ENCODE measurements at places on chromosomes 7 and 10.

DNA sequence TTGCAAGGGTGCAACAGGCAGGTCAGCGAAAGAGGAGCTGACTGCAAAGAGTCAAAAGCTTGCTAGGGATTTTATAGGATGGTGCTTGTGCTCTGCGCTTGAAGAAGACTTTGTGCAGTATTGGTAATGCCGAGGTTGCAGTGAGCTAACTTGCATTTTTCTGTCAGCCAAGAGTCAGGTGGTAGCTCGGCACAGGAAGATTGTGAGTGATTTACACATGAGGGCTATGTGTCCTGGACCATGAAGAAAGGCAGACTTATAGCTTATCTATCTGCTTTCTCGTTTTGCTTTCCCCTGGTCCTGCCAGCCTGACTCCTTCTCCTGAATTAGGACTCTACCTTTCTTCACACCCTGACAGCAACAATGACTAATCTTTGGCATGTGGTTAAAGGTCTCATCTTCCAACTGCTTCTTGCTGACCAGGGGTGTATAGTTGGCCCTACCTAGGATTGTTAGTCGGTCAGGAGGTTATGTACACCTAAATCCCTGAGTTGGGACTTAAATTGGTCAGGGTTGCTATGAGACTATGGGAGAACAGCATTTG is 4.1 kb upstream of the SYPL1 start:
- no peak for DNase-seq

- no peak for DNase-seq
These were observed 29.3 kb upstream of the CROT start for GRCh38 chr7:87316097-87316700.

GRCh38 chr10:5648494-5649457 is 17.6 kb downstream of the ASB13 start:
- no peak for DNase-seq

- DNase-seq = no peak
These were observed 7.6 kb downstream of the GDF2 start for GRCh38 chr10:47329855-47330254.

- no peak for DNase-seq
These were observed 94.0 kb upstream of the FAM180A start for GRCh38 chr7:135842446-135843179.

DNA sequence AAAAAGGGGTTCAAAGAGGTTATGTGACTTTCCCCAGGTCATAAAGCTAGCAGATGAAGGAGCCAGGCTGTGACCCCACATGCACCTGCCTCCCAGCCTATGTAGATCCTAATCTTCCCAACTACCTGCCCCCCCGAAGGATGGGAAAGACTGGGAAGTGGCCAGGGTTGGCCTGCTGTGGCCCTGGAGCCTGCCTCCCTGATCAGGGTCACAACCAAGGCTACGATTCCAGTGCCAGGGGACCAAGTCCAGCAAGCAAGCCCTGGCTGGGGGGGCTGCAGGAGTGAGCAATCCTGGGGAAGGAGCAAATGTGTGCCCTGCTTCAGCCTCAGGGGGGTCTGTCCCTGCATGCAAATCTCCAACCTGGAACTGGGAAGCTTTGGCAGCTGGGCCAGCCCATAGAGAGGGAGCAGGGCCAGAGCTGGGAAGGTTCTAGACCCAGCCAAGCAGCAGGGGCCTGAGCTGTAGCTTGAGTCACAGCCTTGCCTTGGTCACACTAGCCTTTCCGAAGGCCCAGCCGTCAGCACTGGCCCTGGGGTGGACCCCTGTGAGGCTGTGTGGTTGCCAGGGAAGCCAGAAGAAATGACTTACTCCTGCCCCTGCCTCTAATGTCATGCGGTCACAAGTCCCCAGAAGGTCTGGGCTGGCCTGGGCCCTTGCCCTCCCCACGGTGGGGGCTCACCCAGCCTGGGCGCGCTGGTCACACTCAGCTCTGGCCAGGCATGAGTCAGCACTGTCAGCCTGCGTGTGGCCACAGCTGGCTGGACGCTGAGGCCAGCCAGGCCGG is 96.4 kb upstream of the ZMIZ1 start:
- no peak for DNase-seq

GRCh38 chr10:44356139-44357022 is 28.5 kb downstream of the CXCL12 start:
- no peak for DNase-seq

DNA sequence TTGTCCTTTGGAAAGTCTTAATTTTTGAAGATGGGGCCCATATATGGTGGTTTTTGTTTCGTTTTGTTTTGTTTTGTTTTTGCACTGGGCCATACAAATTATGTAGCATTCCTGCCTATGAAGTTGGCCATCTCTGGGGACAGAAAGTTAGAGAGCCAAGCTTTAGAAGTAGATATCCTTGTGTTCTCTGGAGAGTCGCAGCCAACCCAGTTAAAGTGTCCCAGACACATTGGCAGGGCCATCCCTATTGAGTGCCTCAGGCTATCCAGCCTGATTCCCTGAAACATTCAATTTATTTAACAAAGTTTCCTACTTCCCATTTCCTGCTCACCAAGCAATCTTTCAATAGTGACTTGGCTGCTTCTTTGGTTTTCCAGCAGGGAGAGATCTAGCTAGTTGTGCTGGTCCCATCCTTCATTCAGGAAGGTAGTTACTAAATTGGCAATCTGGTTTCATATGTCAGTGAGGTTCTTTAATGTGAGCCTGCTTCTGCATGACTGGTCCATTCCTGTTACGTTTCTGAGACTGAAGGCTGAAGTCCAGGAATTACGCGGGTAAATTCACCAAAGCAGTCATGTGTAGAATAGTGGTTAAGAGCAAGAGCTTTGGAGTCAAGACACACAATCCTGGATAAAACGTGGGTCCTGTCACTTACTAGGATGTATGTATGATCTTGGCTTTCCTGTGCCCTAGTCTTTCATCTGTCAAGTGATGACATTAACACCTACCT is 49.3 kb upstream of the HBP1 start:
- no peak for DNase-seq

DNA sequence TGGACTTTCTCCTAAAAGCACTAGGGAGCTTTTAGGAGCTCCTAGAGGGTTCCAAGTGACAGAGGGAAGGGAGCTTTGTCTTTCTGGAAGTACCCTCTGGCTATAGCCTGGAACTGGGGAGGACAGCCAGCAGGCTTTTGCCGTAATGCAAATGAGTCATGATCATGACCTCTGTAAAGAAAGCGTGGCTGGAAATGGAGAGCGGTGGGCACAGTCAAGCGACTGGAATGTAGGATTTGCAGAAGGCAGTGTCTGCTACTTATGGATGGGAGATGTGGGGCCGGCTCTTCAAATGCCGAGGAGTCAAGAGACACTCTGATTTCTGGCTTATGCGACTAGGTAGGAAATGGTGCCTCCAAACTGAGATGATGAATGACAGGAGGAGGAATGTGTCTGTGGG is 34.6 kb upstream of the PLPP4 start:
- peak; percentile 73 for DNase-seq
